ENCODE measurements at places on chromosomes 12 and 14.

DNA sequence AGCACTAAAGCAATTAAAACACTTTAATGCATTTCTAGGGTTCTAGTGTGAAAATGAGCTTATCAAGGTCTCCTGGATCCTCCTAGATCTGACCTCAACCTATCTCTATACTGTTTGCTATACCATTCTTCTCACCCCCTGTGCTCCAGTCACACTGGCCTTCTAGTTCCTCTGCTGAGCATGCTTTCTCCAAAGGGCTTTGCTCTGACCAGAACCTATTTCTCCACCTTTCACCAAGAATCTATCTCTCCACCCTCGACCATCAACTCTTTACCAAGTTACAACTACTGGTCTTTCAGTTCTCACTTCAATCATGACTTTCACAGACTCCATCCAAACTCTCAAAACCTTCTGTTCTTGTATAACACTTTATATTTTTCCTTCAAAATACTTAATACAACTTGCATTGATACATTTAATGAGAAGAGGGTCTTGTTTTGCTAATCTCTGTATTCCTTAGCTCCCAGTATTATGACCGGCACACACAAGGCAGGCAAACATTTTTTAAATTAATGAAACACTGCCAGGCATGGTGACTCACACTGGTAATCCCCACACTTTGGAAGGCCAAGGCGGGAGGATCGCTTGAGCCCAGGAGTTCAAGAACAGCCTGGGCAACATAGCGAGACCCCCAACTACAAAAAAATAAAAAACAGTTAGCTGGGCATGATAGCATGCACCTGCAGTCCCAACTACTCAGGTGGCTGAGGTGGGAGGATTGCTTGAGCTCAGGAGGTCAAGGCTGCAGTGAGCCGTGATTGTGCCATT is 22.8 kb downstream of the PPP1R12A start:
- DNase-seq = no peak
- H3K4me1 ChIP-seq = peaks cover 6% of the 10 kb centered on the region
- no peaks in the 10 kb centered on the region for H3K27me3 ChIP-seq
- H3K27ac ChIP-seq = no peak overlapping the region
- no peaks in the 10 kb centered on the region for H3K36me3 ChIP-seq
- H3K4me3 ChIP-seq = no peak overlapping the region

DNA sequence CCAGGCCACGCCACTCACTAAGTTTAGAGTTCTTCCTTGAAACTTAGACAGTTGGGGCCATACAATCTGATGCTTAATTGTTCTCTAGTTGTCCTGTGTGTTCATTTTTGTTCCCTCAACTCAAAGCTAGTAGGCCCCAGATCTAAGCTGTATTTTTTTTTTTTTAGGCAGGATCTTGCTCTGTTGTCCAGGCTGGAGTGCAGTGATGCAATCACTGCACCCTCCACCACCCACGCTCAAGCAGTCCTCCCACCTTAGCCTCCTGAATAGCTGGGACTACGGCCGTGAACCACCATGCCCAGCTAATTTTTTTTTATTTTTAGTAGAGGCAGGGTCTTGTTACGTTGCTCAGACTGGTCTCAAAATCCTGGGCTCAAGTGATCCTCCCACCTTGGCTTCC is 7.5 kb downstream of the TNFRSF1A start:
- H3K36me3 ChIP-seq = peaks cover under 1% of the 10 kb centered on the region
- H3K4me1 ChIP-seq = no peaks in the 10 kb centered on the region
- no peaks in the 10 kb centered on the region for H3K27me3 ChIP-seq

DNA sequence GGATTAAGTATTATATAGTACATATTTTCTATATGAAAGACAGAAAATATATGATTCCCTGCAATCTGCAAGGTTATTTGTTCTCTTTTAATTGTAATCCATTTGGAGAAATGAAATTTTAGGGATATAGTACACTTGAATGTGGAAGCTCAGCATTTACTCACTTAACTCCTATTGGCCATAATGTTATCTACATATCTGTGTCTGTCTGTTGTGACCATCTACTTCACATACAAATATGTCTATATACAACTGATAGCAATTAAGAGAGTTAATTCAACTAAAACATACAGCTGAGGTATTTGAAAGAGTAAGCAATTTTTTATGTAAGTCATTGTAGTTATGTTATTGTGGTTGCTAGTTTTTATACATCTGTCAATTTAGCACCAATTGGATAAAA is 12.9 kb downstream of the FOXG1 start:
- H3K4me1 ChIP-seq = peaks cover 15% of the 10 kb centered on the region
- no peak overlapping the region for H3K4me3 ChIP-seq
- peaks cover 100% of the 10 kb centered on the region for H3K27me3 ChIP-seq
- DNase-seq = no peak
- H3K36me3 ChIP-seq = no peaks in the 10 kb centered on the region

DNA sequence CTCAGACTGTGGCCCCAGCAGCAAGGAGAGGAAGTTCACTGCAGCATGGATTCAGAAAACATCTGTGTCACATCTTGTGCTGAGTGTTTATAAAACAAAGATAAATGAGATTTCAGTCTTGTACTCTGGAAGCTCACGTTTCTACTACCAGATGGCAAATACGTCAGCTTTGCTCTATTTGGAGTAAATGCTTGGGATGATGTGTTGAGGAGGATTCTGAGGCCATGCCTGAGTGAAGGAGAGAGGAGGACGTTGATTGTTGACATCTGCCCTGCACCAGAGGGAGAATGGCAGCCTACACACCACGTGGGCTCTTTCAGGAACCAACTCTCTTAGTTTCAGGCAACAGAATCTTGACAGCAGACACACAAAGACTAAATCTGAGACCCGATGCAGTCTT is 188.9 kb downstream of the TMEM132C start:
- no peaks in the 10 kb centered on the region for H3K4me1 ChIP-seq
- H3K4me3 ChIP-seq = no peak overlapping the region
- H3K27me3 ChIP-seq = no peaks in the 10 kb centered on the region
- H3K27ac ChIP-seq = no peak overlapping the region

DNA sequence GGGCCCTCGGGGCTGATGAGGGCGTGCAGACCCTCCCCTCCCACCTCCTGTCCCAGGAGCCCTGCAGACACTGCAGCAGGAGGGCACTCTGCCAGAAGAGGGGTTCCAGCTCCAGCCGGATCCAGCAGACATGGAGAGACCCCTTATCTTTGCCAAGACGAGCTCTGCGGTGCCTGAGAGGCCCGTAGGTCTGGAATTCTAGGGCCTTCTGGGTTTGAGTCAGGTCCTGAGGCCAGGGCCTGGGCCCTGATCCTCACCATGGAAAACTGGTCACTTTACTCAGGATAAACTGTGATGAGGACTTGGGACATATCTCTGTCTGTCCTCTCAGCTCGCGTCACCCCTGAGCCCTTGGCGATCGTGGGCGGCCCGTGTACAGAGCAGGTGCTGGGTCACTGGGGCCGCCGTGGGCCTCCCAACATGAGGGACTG is 13.8 kb downstream of the MEG3 start:
- no peak for DNase-seq
- H3K4me3 ChIP-seq = no peak overlapping the region
- peaks cover 12% of the 10 kb centered on the region for H3K4me1 ChIP-seq
- no peak overlapping the region for H3K27ac ChIP-seq
- no peaks in the 10 kb centered on the region for H3K36me3 ChIP-seq
- H3K27me3 ChIP-seq = peaks cover 4% of the 10 kb centered on the region

DNA sequence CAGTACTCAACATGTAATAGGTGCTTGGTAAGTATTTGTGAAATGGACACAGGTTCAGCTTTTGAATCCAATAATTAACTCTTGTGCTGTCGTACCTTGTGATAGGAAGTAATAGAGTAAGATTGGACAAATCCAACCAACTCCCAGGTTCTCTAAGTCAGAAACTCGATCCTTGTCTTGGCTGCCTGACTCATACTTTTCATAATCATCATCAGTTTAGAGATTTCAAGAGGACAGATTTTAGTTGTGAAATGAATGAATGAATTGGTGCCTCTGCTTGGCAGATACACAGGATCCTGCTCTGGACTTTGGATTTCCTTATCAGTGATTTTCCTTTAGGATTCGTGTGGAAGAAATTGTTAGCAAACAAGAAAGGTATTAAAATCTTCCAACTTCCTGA is 1145.2 kb downstream of the AACS start:
- H3K27me3 ChIP-seq = no peaks in the 10 kb centered on the region
- H3K27ac ChIP-seq = no peak overlapping the region
- H3K4me1 ChIP-seq = no peaks in the 10 kb centered on the region
- no peak for DNase-seq

DNA sequence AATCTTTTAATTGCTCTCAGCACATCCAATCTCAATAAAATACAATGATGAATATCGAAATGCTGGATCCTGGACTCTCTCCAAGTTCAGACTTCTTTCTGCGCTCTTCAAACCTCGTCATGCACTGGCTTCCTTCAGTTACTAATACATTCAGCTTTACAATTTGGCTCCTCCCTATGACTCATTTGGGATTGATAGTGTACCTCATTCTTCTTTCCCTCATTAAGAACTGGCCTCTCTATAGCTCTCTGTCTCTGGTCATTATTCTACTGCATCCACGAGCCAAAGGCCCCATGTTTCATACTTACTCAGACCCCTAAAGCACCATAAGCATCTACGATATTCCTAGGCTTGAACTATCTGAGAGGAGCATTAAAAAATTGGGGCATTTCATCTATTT is 4.9 kb downstream of the TSPAN8 start:
- no peak for DNase-seq
- peak overlapping the region; percentile 38 for H3K27ac ChIP-seq
- H3K4me1 ChIP-seq = no peaks in the 10 kb centered on the region
- no peaks in the 10 kb centered on the region for H3K36me3 ChIP-seq
- H3K27me3 ChIP-seq = no peaks in the 10 kb centered on the region
- H3K4me3 ChIP-seq = no peak overlapping the region

DNA sequence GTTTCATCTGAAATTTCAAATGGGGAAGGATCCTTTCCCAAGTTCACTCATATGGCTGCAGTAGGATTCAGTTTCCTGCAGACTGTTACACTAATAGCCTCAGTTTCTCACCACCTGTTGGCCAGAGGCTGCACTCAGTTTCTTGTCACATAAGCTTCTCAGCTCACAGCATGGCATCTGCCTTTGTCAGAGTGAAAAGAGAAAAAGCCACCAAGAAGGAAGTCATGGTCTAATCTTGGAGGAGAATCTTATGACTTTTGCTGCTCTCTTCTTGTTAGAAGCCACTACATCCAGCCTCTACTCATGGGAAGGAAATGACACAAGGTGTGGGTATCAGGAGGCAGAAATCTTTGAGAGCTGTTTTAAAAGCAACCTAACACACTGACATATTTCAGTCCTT is 39.4 kb upstream of the BTG1 start:
- H3K27me3 ChIP-seq = no peaks in the 10 kb centered on the region
- H3K4me1 ChIP-seq = no peaks in the 10 kb centered on the region
- no peak for DNase-seq

DNA sequence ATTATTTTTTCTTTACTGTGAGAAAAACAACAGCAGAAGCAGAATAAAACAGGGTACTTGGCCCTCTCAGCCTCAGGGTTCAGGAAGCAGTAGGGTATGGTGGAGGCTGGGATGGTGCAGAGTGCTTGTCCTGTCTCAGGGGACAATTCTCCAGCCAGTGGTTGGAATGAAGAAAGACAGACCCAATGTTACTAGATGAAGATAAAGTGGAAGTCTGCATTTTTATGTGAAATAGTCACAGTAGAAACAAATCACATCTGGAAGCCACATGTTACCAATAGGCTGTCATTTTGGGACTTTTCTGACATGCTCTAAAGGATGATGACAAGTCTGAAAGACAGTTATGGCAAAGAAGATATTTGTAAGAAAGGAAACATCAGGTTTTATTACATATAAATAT is 32.3 kb downstream of the PROX2 start:
- H3K27me3 ChIP-seq = no peaks in the 10 kb centered on the region
- peaks cover 4% of the 10 kb centered on the region for H3K4me1 ChIP-seq
- peaks cover 12% of the 10 kb centered on the region for H3K36me3 ChIP-seq
- no peak overlapping the region for H3K27ac ChIP-seq
- no peak overlapping the region for H3K4me3 ChIP-seq
- no peak for DNase-seq

GRCh38 chr14:55593698-55594097 is 13.7 kb downstream of the KTN1 start:
- no peaks in the 10 kb centered on the region for H3K36me3 ChIP-seq
- DNase-seq = no peak
- no peak overlapping the region for H3K4me3 ChIP-seq

GRCh38 chr14:89303456-89304435 is 113.3 kb downstream of the FOXN3 start:
- H3K27me3 ChIP-seq = no peaks in the 10 kb centered on the region
- DNase-seq = peak; percentile 64
- H3K27ac ChIP-seq = peak overlapping the region; percentile 93
- H3K4me3 ChIP-seq = no peak overlapping the region

DNA sequence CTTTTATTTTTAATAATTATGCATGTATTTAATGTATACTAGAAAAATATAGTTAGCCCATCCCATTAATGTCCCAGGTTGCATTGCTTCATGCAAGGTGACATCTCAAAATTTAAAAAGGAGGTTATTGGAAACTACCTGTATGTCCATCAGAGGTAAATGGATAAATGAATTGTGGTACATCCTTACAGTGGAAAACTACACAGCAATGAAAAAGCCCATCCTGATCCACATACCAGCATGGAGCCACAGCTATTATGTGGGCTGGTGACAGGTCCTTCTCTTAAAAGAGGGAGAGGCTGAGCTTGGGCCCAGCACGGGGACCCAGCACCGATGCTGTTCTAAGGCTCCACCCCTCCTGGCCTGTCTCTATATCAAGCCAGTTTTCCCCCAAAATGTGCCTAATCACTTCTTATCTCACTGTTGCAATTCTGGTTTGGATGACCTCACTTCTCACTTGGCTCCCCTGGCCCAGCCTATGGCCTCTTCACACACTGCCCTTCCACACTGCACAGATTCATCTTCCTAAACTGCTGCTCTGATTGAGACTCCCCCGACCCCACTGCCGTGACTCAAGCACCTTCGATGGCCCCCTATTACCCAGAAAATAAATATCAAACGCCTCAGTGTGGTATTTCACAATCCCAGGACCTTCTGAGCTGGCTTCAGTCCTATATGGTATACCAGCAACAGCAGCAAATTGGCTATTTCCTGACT is 97.1 kb upstream of the NCOR2 start:
- no peak for DNase-seq
- H3K27me3 ChIP-seq = no peaks in the 10 kb centered on the region
- H3K4me1 ChIP-seq = peaks cover 7% of the 10 kb centered on the region
- H3K27ac ChIP-seq = peak overlapping the region; percentile 69

- peaks cover 33% of the 10 kb centered on the region for H3K4me1 ChIP-seq
- H3K27me3 ChIP-seq = no peaks in the 10 kb centered on the region
- no peak overlapping the region for H3K4me3 ChIP-seq
- H3K36me3 ChIP-seq = no peaks in the 10 kb centered on the region
- no peak overlapping the region for H3K27ac ChIP-seq
Observed at GRCh38 chr12:50620978-50621360, 116.2 kb downstream of the DIP2B start.

DNA sequence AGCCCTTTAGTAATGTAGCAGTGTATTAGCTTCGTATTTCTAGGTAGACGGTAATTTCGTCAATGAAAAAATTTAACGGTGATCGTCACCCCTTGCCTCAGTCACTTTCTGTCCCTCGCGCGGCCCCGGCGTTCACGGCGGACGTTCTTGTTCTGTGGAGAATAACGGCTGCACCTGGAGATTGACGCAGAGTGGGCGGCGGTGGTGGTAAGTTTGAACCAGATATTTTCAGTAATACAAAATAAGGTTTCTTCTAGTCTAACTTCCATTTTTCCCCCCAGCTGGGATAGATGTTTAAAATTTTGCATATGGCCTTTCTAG is 341 bp downstream of the ZNF10 start:
- H3K4me1 ChIP-seq = peaks cover 14% of the 10 kb centered on the region
- no peaks in the 10 kb centered on the region for H3K27me3 ChIP-seq
- peaks cover 4% of the 10 kb centered on the region for H3K36me3 ChIP-seq
- H3K4me3 ChIP-seq = peak overlapping the region; percentile 94

GRCh38 chr14:104970231-104971068 is 7.7 kb downstream of the AHNAK2 start:
- no peaks in the 10 kb centered on the region for H3K27me3 ChIP-seq
- DNase-seq = peak; percentile 72
- no peaks in the 10 kb centered on the region for H3K4me1 ChIP-seq
- no peaks in the 10 kb centered on the region for H3K36me3 ChIP-seq
- peak overlapping the region; percentile 50 for H3K4me3 ChIP-seq
